ENCODE measurements at places on chromosomes 12 and 14.

GRCh38 chr12:84946753-84947152, 34.2 kb upstream of the SLC6A15 start:
- no peak overlapping the region for H3K27ac ChIP-seq
- no peaks in the 10 kb centered on the region for H3K36me3 ChIP-seq
- DNase-seq: no peak
- H3K27me3 ChIP-seq: no peaks in the 10 kb centered on the region
- no peak overlapping the region for H3K4me3 ChIP-seq

DNA sequence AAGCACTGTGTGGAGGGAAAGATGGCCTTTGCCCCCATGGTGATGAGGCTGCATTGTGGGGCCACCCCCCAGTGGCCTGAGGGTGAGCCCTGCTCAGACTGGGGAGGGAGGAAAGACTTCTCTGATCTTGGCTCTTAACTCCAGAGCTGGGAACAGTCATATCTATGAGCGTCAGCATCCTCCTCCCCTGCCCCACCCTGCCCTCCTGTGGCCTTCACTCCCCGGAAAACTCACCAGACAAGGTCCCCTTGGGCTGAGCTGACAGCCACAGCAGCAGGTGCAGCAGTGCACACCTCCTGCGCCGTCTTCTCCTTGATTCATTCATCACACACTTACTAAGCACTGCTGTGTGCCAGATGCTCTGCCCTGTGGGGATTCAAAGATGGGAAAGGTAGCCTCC, 98.8 kb downstream of the B4GALNT3 start:
- peaks cover 15% of the 10 kb centered on the region for H3K4me1 ChIP-seq
- H3K36me3 ChIP-seq: no peaks in the 10 kb centered on the region

- H3K27me3 ChIP-seq: no peaks in the 10 kb centered on the region
- H3K4me3 ChIP-seq: no peak overlapping the region
- H3K4me1 ChIP-seq: no peaks in the 10 kb centered on the region
- no peak for DNase-seq
- H3K27ac ChIP-seq: no peak overlapping the region
- H3K36me3 ChIP-seq: no peaks in the 10 kb centered on the region
Measured at GRCh38 chr14:61238611-61239245, 42.4 kb downstream of the TMEM30B start.

- H3K4me3 ChIP-seq: no peak overlapping the region
- no peak for DNase-seq
- H3K27ac ChIP-seq: no peak overlapping the region
- no peaks in the 10 kb centered on the region for H3K4me1 ChIP-seq
Measured at GRCh38 chr14:65731933-65732506, 319.5 kb downstream of the FUT8 start.

GRCh38 chr12:98399532-98399931, 115.9 kb upstream of the TMPO start:
- no peaks in the 10 kb centered on the region for H3K27me3 ChIP-seq
- no peak overlapping the region for H3K27ac ChIP-seq
- no peaks in the 10 kb centered on the region for H3K36me3 ChIP-seq
- DNase-seq: peak; percentile 63

All from heart left ventricle (tissue), 16 donors.